Activated CD8-positive, alpha-beta T cell treated with anti-CD3 and anti-CD28 coated beads for 36 hours (primary cell): ENCODE measurements at places on chromosomes 7 and 10.

DNA sequence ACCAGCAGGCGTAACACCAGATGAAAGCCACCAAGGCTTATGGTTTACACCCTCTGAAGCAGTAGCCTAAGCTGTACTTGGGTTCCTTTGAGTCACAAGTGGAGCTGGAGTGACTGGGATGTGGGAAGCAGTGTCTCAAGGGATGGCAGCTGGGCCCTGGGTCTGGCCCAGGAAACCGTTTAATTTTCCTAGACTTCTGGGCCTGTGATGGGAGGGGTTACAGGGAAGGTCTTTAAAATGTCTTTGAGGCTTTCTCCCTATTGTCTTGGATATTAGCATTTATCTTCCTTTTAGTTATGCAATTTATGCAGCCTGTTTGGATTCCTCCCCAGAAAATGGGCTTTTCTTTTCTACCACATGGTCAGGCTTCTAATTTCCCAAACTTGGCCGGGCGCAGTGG, 568.2 kb downstream of the ANKRD7 start:
- no peak for DNase-seq

DNA sequence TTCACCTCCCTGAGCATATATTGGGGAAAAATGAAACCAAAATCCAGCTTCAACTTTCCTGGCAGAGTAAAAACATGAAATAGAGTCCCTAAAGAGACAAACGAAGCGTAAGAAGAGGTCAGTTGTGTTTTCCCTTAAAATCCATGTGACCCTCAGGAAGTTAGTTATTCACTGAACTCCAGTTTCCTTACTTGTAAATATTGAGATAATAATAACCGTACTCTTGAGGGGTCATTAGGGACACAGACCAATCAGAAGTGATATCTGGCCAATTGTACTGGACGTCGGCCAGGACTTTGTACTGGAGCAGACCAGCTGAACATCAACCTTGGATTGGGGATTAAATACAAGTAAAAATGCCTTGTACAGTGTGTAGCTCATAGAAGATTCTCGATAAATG, 167.0 kb downstream of the GATA3 start:
- DNase-seq, result no peak

DNA sequence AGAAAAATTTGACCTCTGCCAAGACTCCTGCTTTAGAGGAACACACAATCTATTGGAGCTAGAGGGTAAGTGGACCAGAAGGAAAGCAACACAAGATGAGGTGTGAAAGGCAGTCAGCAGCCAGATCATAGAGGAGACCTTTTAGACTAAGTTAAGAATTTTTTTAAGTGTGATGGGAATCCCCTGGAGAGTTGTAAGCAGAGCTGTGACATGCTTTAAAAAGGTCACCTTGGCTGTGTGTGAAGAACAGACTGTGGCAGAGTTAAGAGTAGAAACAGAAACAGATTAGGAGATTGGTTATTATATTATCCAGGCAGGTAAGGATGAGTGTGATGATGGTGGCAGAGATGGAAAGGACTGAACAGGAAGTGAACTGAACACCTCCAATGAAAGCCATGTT, 23.5 kb downstream of the CPEB3 start:
- peak; percentile 18 for DNase-seq

- no peak for DNase-seq
These were observed 2.2 kb downstream of the FGFBP3 start for GRCh38 chr10:91907033-91907594.

DNA sequence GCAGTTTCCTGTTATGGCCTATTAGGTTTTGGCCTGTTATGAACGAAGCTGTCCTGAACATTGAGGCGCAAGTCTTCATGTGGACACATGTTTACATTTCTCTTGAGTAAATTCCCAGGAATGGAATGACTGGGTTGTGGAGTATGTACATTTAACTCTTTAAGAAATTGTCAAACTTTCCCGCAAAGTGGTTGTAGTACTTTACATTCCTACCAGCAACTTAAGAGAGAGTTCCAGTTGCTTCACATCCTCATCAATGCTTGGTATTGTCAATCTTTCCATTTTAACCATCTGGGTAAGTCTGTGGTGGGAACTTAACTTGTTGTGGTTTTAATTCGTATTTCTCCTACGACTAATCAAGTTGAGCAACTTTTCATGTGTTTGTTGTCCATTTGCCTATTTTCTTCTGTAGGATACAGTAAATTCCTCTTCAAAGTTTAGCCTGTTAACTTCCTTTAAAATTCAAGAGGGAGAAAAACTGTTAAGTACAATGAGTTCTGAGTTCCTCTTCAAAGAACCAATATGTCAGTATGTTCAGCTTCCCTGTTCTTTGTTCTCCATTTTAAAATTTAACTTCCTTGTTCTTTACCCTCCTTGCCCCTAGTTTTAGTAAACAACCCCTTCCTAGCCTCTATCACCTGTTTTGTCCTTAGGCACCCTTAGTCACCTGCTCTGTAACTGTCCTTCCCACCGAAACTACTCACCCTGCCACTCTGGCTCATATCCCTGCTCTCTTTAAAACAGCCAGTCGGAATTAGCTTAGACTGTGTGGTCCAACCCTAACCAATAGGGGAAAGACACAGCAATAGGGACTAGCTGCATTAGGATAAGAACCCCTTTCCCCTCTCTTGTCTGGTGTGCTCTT, 74.0 kb downstream of the FAM241B start:
- no peak for DNase-seq

DNA sequence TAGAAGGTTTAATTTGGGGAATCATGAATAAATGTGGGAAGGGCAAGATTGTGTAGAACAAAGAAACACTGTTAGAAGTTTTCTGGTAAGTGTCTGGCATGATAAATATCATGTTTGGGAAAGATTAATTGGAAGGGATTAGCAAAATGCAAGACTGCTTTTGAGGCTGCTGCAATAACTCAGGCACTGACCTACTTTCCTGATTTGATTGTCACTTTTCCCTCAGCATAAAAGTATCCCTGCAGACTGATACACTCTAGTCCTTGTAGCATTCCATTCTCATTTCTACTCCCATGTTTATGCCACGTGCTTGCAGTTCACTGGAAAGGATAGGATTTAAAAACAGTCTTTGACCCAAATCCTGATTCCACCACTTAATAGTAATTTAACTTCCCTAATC, 303.3 kb upstream of the SEMA3A start:
- no peak for DNase-seq

GRCh38 chr7:150421831-150422230, 28.6 kb upstream of the GIMAP8 start:
- no peak for DNase-seq

DNA sequence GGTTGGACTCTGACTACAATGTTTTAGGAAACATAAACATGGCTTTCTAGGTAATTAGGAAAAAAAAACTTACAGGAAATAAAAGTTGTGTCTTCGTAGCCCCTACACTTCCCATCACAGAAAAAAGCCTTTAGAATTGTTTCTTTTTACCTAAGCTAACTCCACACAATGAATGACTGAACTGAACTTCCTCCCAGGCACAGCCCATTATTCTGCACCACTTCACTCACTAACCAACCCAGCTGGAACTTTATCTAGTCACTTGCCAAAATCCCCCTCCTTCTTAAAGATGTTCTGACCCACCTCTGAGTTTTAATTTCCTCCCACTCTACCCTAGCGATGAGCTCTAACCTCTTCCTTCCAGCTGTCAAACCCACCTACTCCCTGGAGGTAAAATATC, 91.7 kb upstream of the MEOX2 start:
- no peak for DNase-seq

GRCh38 chr7:148110097-148110868, 480.3 kb upstream of the C7orf33 start:
- DNase-seq, result no peak

DNA sequence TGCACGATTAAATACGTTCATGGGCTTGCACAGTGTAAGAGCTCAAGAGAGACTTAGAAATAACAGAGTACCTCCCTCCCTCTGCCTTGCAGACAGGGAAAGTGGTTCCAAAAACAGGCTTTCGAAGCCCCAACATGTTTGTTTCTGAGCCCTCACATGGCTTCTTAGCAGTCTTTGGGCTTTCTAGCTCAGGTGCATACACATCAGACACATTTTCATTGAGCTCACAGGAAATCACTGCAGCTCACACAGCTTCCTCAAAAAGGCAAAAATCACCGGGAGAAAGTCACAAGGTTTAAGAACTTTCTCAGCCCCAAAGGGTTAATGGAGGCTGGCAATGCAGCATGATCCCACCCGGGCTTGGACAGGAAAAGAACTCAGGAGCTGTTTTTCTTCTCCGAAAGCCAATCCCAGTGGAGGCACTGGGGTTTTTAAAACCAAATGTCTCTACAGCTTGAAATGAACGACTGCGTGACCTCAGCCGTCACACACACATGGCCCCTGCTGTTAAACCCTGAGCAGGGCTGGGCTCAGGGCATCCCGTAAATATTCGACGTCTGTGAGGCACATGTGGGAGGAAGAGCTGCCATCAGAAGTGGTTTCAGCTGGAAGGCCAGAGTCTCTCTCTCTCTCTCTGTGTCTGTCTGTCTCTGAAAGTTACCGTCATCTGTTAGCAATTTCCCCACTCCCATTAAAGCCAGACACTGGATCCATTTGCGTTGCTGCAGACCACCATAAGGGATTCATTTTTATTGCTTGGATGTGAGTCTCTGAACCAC, 69.7 kb downstream of the CALML3 start:
- no peak for DNase-seq

DNA sequence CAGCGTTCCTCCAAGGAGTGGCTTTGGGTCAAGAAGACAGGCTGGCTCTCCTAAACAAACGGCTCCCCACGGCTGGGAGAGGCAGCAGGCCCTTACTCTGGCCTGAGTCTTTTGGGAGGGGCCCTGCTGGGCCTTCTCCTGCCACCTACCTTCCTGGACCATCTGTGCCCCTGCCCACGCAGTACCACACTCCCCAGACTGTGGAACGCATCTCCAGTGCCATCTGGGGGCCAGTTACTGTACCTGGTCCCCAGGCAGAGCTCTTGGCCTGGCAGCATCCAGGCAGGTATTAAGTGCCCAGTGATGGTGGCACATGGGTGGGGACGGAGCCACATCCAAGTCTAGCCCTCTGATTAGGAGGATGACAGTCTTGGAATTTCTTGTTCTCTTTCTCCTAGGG, 14.4 kb downstream of the ALKBH4 start:
- peak; percentile 68 for DNase-seq

DNA sequence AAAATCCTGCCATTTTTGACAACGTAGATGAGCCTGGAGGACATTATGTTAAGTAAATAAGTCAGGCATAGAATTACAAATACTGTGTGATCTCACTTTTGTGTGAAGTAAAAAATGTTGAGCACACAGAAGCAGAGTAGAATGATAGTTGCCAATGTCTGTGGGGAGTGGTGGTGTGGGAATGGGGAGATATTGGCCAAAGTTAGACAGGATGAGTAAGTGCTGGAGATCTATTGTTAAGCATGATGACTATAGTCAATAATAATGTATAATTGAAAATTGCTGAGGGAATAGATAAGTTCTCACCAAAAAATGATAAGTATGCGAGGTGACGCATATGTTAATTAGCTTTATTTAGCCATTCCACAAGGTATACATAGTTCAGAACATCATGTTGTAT, 92.0 kb downstream of the GPR85 start:
- DNase-seq, result no peak

- DNase-seq, result peak; percentile 7
These were observed 54.3 kb downstream of the EGFR start for GRCh38 chr7:55073051-55073511.

DNA sequence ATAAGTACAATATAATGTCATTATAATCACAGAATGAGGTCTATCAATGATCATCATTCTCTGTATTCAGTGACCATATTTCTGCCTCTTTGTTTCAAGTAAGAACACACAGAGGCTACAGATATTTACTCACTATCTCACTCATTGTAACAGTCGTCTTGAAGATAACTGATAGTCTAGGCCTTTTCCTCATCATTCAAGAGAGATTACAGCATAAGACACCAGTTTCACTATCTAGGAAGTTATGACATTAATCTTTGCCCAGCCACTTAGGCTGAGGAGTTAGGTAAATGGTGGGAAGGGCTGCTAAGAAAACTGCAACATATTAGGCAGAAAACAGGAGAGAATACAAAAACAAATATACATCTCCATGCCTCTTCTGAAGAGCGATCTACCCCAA, 125.3 kb downstream of the CHCHD3 start:
- no peak for DNase-seq

- DNase-seq, result no peak
These were observed 212.7 kb upstream of the FAM3C start for GRCh38 chr7:121608785-121609184.

DNA sequence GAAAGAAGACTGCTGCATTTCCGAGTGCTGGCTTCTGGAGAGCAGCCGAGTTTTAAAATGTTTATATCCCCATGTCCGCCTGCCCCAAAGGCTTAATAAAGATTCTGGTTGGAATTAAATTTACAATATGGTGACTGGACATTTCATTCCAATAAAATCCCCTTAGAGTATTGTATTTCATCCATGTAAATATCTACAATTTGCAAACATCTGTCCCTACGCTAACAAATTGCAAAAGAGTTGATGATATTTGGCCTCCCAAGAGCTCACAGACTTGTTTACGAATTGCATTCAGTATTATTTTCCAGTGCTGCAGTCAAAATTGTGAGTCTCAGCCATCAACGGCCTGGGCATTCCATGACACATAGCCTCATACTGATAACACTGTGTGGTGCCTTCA, 50.1 kb downstream of the PLEKHS1 start:
- DNase-seq, result no peak

DNA sequence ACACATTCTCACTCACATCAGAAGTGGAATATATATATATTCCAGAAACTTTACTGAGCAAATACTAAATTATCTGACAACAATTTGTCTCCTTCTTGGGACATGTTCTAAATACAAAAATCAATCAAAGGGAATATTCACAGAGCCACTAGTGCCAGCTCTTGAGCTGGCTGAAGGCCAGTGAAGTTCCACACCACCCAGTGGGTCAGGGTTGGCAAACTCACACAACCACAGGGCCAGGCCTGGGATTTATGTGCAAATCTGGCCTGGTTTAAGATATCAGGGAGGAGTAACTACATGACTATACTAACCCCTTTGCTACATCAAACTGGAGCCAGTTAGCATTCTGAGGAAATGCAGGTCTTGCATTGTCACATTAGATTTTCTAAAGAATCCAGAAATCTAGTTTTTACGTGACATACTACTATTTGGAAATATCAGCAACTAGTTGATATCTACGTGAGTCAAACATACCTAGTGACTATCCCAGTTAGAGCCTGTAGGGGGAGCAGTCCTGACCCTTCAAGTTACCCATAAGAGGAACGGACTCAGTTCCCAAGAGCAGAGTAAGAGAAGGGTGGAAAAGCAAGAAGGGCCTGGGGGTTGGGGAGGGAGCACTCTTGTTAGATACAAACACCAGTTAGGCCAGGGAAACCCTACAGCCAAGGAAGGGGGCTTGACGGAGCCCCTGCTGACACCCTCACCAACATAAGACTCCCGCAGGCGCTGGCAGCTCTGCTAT, 600.4 kb downstream of the KCNMA1 start:
- DNase-seq, result no peak

- DNase-seq, result no peak
These were observed 248.7 kb downstream of the CAMK1D start for GRCh38 chr10:12597788-12598765.

GRCh38 chr10:110456046-110456445, 41.7 kb upstream of the DUSP5 start:
- DNase-seq, result no peak

DNA sequence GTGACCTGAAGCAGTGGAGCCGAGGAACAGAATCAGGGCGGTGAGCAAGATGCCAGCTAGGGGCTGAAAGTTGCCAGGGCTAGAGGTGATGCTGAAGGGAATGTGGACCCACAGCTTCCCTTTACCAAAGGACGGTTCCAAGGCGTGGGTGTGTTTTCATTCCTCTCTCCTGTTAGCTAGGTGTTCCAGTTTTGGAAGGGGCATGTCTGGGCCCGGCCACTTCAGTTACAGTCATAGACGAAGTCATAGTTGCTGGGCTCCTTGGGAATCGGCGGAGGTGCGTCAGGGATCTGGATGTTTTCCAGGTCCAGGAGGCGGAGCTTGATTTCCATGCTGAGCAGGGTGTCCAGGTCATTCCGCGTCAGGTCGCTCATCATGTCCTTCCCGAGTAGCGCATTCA, 131.0 kb upstream of the AOAH start:
- DNase-seq, result no peak
